ENCODE measurements at places on chromosomes 5 and 9.
A peak's percentile ranks its signal among the peaks of the same experiment; 100 is the strongest.

DNA sequence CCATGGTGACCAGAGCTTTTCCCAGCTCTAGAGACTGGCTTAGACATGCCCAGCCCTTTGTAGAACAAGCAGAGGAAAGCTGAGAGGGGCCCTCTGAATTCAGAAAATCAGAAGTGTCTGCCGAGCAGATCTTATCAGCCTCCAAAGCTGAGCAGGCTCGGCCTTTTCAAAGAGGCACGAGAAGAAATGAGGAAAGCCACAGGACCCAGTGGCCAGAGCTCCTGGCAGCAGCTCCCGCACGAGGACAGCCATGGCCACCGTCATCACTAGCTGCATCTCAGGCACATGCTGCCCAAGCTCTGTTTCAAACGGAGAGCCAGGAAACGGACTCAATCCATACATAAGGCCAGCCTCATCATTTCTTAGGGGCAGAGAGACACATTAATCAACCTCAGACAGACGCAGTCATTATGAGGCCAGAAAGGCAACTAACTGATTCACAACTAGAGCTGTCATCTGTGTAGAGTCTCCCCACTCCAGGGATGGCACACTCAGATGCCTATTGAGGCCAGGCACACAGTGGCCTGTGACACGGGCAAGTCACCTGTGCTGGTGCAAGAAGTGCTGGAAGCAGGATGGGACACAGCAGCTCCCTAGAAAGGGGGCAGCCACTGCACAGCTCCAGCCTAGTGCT is 194.7 kb downstream of the FRMD3 start:
- H3K4me3 ChIP-seq, result no peak overlapping the region
- H3K27ac ChIP-seq, result no peak overlapping the region
- no peak for DNase-seq
- H3K4me1 ChIP-seq, result no peaks in the 10 kb centered on the region
- H3K36me3 ChIP-seq, result no peaks in the 10 kb centered on the region

DNA sequence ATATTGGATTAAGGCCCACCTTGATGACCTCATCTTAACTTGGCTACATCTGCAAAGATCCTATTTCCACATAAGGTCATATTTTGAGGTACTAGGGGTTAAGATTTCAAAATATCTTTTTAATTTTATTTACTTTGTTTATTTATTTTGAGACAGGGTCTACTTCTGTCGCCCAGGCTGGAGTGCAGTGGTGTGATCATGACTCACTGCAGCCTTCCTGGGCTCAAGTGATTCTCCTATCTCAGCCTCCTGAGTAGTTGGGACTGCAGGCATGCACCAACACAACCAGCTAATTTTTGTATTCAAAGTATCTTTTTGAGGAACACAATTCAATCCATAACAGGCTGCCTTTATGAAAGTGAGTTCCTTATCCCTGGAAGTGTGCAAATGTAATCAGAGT is 212.3 kb downstream of the PALM2AKAP2 start:
- no peak for DNase-seq
- H3K36me3 ChIP-seq, result no peaks in the 10 kb centered on the region
- H3K27ac ChIP-seq, result no peak overlapping the region
- H3K27me3 ChIP-seq, result no peaks in the 10 kb centered on the region
- no peak overlapping the region for H3K4me3 ChIP-seq
- peaks cover 33% of the 10 kb centered on the region for H3K4me1 ChIP-seq

GRCh38 chr5:134503088-134503936 is 22.2 kb upstream of the JADE2 start:
- peaks cover 25% of the 10 kb centered on the region for H3K4me1 ChIP-seq
- peak overlapping the region; percentile 7 for H3K4me3 ChIP-seq
- no peaks in the 10 kb centered on the region for H3K27me3 ChIP-seq
- H3K27ac ChIP-seq, result peak overlapping the region; percentile 90
- no peaks in the 10 kb centered on the region for H3K36me3 ChIP-seq
- peak; percentile 94 for DNase-seq

GRCh38 chr5:120152472-120152871 is 311.6 kb upstream of the PRR16 start:
- no peaks in the 10 kb centered on the region for H3K27me3 ChIP-seq
- H3K36me3 ChIP-seq, result no peaks in the 10 kb centered on the region
- peak overlapping the region; percentile 83 for H3K27ac ChIP-seq
- H3K4me1 ChIP-seq, result peaks cover 14% of the 10 kb centered on the region
- DNase-seq, result peak; percentile 58
- peak overlapping the region; percentile 4 for H3K4me3 ChIP-seq

DNA sequence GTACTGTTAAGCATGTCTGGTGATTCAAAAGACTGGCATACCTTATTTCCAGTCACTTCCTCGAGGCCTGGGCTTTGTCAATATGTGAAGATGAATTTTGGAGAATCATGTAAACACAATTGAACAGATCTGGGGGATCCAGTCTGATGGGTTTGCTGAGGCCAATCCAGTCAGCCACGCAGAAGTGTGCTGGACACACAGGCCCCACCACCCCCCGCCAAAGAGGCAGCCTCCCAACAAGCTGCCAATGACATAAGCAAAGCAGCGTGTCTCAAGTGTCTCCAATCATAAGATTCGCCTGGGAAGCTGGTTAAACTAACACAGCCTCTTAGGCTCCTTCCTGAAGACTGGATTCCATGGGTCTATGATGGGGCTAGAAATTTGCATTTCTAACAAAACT is 192.9 kb upstream of the KLF9 start:
- peaks cover 17% of the 10 kb centered on the region for H3K4me1 ChIP-seq

DNA sequence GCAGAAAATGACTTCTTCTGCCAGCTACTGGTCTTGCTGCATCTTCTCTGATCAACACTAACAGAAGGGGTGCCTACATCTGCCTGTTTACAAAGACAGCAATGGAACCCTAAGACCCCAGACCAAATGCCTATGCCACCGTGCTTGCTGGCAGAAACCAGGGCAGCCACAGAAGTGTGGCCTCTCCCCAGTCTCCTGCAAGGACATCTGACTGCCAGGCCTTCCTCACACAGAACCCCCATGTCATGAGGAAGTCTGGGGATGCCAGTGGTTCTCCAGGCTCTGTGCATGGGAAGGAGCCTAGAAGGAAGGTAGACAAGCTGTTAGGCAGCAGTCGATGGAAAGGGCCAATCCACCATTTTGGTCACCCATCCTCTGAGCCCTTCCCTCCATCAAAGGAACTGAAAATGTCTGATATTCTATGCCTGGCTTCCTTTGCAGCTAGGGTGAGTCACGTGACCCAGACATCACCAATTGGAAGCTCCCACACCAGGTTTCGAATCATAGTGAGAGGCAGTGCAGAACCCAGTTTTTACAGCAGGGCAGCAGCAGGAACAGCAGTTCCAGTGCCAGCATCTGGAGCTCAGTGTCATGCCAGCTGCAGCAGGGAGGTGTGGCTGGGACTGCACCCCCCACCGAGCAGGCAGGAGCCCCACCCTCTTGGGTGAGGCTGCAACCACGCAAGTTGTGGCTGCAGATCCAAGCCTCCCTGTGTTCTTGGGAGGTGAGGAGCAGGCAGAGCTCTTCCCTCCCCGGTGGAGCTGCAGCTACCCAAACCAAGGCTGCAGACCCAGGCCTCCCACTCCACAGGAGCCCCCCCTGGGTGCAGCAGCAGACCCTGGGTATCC is 123.4 kb downstream of the OLFM1 start:
- peak; percentile 46 for DNase-seq
- H3K4me1 ChIP-seq, result no peaks in the 10 kb centered on the region
- H3K27ac ChIP-seq, result no peak overlapping the region

Data from osteoblast (primary cell).